ENCODE measurements at places on chromosomes 2 and 18.

GRCh38 chr18:5481621-5482020 is 62.2 kb downstream of the EPB41L3 start:
- DNase-seq, result no peak

DNA sequence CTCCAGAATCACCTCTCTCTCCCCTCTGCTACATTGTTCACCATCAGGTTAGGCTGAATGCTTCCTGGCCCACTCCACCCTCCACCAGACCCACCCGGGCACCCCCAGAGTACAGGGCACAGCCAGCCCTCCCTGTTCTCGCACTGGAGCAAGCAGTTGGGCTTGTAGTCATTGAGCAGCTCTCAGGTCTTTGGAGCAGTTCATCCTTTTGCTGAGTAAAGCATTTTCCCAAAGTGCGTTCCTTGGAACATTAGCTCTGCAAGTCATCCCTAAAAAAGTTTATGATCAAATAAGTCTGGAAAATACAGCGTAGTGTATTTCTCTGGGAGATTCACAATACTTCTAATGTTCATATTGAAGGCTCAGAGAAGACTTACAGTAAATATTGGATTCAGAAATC is 103.5 kb upstream of the DAPL1 start:
- no peak for DNase-seq

GRCh38 chr2:142872882-142873724 is 4.4 kb upstream of the KYNU start:
- no peak for DNase-seq

GRCh38 chr2:39666491-39667101 is 879 bp downstream of the TMEM178A start:
- no peak for DNase-seq

DNA sequence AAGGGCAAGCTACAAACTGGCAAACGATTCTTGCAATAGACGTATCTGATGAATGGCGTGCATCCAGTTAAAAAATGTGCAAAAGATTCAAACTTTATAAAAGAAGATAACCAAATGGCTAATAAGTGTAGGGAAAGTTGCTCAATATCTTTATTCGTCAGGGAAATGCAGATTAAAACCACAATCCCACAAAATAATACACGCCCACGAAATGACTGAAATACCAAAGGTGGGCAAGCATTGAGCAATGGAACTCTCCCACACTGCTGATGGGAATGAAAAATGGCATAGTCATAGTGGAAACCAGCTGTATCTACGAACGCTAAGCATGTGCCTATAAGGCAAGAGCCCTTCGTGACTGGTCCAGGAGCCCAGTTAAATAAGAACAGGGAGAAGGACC is 168.6 kb upstream of the SIX2 start:
- DNase-seq, result no peak

DNA sequence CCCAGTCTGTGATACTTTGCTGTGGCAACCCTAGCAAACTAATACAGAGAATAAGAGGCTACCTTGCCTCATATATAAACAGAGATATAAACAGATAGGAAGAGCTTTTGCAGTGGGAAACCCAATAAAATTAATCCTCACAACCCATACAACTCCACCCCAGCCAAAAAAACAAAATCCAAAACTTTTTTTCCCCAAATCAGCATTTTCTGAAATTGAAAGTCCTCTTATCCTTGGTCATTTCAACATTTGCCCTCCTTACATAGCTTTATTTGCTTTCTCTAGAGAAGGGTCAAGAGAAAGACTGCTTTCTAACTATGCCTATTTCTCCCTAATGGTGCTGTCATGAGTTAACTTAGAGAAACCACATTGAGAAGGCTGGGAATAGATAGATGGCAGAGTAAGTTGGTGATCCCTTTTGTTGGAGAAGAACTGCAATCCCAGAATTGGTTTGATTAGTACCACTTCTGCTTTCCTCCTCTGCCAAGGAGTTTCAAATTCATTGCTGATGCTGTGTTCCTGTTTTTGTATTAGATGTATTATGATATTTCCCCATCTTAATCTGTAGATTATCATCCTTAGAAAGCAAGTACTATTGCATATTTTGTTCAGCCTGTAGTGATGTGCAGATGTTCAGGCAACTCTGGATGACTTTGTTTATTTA is 76.5 kb upstream of the B3GNT2 start:
- no peak for DNase-seq

DNA sequence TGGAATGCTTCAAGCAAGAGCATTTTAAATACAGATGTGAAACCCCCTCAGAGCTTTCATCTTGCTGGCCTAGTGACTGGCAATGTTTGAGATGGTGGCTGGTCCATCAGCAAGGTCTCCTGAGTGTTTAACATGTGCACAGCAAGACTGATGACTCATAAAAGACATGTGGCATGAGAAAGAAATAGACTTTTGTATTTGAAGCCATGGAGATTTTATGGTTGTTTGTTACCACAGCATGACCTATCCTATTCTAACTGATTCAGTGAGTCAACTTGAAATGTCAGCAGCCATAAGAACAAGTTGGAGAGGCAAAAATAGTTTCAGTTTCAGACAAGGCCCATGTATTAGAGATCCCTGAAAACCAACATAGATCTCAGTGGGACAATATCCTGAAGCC is 154.7 kb upstream of the LYPD1 start:
- no peak for DNase-seq

DNA sequence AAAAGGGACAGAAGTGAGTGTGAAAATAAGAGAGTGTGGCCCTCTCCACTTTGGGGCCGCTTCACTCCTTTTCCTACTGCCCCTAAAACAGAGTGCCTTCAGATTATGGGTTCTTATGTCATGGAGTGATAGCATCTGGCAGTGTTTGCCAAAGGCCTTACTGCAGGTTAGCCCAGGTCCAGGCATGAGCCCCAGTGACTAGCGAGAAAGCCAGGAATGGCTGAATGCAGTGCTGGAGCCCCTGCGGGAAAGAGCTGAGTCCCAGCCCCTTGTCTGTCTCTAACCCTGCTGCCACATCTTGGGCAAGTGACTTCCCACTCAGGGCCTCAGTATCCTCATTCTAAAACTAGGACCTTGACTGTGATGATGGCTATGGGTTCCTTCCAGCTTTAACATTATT is 6.0 kb downstream of the IGFBP5 start:
- no peak for DNase-seq

- DNase-seq, result no peak
Observed at GRCh38 chr2:28286678-28287077, 106.0 kb upstream of the FOSL2 start.

DNA sequence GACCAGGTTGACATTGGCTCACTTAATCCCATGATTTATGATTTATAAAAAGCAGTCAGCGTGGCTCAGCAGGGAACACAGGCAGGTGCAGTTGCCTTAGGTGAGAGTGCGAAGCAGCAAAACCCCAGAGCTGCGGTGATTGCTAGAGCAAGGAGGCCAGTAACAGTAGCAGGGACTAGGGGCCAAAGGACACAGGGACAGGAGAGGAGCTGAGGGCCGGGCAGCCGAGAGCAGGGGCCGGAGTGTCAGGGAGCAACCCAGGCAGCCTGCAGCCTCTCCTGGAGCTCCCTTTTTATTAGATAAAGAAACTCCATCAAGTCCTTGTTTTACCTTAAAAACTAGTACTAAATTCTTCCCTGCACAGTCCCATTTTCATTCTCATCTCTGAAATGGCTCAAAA is 4.3 kb downstream of the MC2R start:
- no peak for DNase-seq

DNA sequence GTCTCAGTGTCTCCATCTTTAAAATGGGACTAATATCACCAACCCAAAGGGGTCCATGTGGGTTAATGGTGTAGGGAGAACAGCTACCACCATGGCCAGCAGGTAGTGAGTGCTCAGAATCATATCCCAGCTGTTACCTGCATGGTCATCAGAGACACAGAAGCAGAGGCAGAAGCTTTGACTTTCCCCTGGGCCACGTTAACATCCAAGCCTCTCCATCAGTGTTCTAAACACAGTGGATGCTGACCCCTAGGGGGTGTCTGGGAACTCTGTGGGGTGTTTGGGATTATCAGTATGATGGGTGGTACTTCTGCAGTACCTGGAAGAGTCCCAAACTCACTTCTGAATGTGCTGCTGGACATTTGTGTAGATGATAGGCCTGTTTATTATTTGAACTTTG is 93.6 kb downstream of the GYPC start:
- no peak for DNase-seq
